Right lung (tissue), 10 donors: ENCODE measurements at places on chromosomes 5 and 9.

DNA sequence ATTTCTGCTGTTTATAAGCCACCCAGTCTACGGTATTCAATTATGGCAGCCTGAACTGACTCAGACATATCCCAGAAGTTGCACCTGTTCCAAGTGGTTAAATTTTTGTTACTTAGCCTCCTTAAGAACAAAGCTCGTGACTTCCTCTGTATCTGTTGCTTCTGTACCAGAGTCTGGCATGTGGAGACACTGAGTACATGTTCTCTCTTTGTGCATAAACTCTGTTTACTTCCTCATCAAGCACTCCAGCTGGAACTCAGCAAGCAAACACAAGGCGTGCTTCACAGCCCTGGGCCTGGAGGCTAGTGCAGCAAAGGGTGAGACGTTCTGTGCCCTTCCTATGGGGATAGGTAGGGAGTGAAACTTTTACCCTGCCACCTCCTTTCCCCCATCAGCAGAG, 19.0 kb downstream of the C9orf152 start:
- peak; percentile 52 for DNase-seq

GRCh38 chr5:78569441-78569840, 79.1 kb downstream of the LHFPL2 start:
- DNase-seq: peak; percentile 56

DNA sequence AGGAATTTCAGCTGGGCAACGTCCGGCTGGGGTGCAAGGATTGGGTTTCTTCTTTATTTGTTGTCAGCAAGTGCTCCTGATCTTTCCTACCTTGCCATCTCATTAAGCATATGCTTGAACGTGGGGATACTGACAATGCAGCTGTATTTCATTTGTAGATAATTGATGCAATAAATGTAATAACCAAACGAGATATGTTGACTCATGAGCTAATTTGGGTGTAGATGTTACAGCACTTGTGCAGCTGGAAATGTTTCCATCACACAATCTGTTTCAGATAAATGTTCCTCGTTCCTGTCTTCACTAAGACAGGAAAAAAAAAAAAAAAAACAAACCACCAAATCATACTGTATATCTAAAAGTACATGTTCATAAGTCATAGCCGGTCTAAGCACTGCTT, 123.8 kb downstream of the DMRT2 start:
- no peak for DNase-seq

DNA sequence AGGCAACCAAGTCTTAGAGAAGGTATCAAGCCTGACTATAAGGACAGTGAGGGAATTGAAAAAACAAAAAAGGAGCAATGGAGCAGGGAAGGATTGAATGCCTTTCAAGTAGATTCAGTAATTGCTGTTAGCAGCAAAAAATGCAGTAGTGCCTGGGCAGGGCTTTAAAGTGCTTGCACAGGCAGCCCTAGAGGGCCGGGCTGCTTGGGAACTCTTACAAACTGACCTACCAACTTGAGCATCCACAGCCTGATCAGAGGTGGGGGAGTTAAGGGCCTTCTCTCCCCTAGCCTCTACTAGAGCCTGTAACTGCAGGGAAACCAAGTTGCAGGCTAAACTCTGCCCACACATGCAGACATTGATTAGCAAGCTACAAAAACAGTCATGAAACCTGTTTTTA, 19.4 kb downstream of the FXN start:
- DNase-seq: peak; percentile 41

- DNase-seq: no peak
These were observed 16.2 kb downstream of the SLC1A1 start for GRCh38 chr9:4506490-4506889.

DNA sequence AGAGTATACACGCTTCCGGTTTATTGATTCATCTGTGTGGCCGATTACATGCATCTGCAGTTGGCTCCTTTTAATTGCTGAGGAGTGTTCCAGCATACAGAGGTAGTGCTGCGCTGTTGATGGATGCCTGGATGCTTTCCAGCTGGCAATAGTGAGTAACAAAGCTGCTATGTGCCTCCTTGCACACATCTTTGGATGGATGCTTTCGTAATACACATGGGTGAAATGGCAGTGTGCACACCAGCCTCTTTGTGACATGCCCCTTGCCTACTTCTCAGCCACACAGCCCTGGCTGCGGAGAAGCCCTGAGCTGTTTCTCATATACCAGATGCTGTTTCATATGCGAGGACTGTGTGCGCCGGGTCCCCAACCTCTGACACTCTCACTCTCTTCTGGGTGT, 151.0 kb downstream of the GADD45G start:
- no peak for DNase-seq

DNA sequence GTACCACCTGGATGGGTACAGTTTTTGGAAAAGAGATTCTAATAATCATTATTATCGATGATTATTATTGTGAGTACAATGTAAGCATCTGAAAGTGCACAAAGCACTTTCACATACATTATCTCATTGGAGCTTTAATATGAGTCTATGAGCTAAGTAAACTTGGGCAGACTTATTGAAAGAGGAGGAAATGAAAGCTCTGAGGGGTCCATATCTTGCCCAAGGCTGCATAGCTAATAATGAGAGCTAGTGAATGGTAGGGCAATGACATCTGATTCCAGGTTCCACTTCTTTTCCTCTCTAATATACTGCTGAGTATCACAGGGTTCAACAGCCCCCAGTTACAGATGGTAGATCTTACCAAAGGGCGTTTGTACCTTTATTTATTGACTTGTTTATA, 26.1 kb downstream of the TIMD4 start:
- no peak for DNase-seq

- peak; percentile 19 for DNase-seq
These were observed 3.0 kb upstream of the UBE2R2 start for GRCh38 chr9:33813712-33814641.
